Stimulated activated CD8-positive, alpha-beta memory T cell treated with anti-CD3 and anti-CD28 coated beads, Interleukin-2, amount 100 ng/mL, for 1 hour (primary cell): ENCODE measurements at places on chromosomes 5 and 9.

GRCh38 chr5:82855893-82856550, 221.2 kb downstream of the TMEM167A start:
- no peak for DNase-seq

- DNase-seq, result no peak
These were observed 3.1 kb upstream of the ENTPD8 start for GRCh38 chr9:137444106-137444790.

- DNase-seq, result peak; percentile 23
These were observed 19.6 kb upstream of the LIX1 start for GRCh38 chr5:97162045-97162444.

DNA sequence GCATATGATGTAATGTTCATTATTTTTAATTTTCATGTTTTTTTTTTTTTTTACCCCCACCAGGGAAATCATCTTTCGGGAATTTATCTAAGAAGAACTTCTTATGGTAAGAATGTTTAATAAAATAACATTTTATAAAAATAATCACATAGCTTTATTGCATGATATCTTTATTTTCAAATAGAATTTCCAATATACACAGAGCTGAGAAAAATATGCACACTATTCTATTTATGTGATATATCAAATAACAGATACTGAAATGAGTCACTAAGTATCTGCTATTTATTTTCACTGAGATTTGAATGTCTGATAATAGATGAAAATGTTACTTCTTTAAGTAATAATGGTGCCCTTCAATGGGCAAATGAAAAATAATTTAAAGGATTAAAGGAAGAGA, 1217.3 kb downstream of the MAT2B start:
- DNase-seq, result no peak

DNA sequence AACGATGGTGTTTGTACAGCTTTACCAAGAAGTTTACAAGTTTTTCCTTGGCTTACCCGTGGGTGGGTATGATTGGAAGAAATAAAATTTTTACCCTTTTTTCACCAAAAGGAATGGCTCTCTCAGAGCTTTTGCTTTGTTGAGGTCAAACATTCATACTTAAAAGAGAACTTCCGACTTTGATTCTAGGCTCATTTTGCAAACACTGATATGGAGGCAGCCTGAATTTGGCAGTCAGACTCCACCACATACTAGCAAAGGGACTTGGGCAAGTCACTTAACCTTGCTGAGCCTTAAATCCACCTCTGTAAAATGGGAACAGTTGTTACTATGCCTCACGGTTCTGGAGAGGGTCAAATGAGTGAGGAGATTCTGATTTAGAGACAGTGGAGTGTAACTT, 153.5 kb downstream of the PRKACG start:
- DNase-seq, result no peak

GRCh38 chr5:77015938-77016569, 14.2 kb upstream of the AGGF1 start:
- no peak for DNase-seq

DNA sequence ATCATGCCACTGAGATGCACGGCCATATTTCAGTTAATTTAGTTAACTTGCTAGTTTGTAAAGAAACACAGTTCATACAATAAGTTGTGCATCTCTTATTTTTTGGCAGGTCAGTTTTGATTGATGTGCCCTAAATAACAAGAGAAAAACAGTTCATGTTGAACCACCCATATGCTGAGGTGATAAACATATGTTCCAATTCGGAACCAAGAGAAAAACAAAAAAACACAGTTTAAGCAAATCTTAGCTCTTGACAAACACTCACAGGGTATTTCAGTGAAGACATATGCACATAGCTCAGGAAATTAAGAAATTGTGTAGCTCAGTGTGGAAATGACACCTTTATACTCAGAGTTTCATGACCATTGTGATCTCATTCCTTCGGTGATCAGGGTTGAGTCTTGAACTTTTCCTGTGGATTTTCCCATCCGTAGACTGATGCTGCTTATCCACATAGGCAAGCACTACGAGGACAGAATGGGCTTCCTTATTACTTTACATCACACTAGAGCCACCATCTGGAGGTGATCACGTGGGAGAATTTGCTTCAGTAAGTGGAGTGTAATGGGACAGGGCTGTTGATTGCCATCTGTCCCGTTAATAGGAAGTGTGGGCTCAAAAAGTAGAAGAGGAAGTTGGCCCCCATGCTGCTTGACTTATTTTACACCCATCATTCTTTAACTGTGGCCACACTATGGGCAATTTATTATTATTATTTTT, 773.0 kb downstream of the MTRR start:
- no peak for DNase-seq

DNA sequence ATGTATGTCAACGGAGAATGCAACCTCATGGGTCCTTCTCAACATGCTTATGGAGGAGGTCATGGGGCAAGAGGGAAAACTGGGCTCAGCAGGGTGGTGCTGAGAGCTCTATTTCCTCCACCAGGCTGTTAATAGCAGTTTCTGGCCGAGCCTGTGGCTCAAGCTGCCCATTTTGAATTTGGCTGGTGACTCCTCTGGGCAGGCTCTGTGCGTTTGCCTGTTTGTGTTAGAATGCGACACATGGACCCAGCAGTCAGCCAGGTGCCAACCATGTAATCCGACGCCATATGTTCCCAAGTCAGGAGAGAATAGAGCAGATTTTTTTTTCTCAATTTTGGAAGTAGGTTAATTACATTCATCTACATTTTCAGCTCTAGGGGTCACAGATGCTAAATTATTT, 387.7 kb upstream of the CLINT1 start:
- DNase-seq, result no peak

GRCh38 chr5:179821298-179822058, 773 bp downstream of the SQSTM1 start:
- peak; percentile 73 for DNase-seq

DNA sequence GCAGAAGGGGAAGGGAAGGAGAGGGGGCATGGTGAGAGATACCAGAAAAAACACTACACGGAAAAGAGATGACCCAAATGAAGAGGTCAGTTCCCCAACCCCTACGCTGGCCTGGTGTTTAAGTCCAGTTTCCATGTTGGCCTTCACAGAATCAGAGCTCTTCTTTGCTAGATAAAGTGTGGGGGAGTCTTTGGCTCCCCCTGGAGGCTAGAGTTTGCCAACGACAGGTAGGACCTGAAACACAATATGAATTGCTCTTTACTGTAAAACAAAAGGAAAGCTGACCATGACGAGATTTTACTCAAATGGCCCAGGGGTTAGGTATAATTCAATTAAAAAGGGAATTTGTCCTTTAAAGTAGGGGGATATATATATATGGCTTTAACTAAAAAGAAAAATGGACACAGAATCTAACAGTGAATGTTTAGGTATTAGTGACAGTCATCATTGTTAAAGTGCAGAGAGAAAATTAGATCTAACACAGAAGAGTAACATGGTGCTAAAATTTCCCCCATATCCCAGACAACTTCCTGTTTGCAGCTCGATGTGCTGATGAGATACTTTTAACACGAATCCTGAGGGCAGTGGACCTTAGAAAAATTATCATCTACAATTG, 92.0 kb downstream of the SV2C start:
- no peak for DNase-seq

DNA sequence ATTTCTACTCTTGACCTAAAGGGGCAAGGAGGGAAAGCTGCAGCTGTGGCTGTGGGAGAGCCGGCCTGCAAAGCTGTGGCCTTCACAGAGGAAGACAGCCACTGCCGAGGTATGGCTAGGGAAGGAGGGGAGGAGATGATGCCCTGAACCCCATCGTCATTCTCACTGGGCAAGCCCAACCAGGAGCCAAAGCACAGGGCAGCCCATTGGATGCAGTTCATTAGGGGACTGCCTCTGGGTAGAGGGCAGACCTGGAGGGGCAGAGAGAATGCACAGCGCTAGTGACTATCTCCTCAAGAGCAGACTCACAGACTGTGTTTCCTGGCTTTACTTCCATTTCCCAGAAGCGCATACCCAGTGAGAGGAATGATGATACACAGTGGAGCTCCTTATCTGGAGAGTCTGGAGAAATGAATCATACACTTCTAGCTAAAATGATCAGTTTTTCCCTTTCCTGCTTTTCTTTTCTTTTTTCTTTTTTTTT, 47.2 kb upstream of the TTC23L start:
- no peak for DNase-seq

GRCh38 chr5:56983593-56984361, 31.9 kb upstream of the MIER3 start:
- no peak for DNase-seq

DNA sequence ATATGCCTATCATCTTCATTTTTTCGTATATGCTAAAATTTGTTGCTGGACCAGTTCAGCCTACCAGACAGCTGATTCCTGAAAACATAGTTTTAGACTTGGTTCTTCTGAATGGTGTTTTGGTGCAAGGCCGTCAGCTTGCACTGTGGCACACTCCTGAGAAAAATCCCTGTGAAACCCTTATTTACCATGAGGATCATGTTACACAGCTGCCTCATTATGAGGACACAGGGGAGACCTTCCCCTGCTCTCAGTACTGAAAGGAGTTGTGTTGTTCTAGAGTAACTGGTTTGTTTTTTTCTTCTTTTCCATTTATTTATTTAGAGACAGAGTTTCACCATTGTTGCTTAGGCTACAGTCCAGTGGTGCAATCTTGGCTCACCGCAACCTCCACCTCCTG, 37.6 kb downstream of the MAST4 start:
- DNase-seq, result no peak

DNA sequence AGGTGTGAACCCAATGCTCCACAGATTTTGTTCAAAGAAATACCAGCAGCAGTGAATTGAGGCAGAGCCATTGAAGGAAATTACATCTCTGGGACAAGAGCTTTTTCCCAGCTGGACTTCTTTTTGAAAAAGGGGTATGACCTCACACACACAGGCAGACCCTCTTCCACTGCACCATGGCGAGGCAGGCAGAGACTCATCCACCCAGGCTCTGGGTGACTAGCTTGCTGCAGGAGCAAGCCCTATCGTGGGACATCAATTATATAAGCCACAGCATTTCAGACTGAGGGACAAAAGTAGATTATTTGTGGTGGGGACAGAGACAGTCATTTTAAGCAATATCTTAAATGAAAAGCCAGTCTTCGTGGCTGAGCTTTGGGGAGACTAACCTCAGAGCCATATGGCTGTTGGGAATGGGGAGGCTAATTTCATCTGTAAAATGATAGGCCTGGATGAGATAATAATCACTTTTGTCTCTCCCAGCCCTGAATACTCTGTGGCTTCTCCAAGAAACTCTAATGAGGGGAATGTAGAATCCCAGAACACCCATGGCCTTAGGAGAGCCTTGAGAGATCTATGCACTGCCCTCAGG, 113.1 kb upstream of the TNC start:
- no peak for DNase-seq

- DNase-seq, result no peak
These were observed 233.6 kb upstream of the EDIL3 start for GRCh38 chr5:84618262-84618661.

DNA sequence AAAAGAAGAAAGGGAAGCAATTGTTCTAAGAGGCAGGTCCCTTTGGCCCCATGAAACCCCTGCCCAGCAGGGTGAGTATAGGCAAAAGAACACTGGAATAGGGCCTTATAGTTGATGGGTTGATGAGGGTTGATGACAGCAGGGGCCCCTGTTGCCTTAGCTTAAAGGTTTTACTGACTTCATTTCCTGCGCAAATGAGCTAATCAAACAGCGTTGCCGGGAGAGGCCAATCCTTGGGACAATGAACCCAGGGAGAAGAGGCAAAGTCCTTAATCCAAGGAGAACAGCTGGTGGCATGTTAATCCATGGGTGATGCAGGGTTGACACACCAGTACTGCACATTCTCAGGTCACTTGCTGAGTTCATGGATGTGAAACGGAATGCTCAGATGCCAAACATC, 22.0 kb upstream of the EPB41L4B start:
- no peak for DNase-seq

DNA sequence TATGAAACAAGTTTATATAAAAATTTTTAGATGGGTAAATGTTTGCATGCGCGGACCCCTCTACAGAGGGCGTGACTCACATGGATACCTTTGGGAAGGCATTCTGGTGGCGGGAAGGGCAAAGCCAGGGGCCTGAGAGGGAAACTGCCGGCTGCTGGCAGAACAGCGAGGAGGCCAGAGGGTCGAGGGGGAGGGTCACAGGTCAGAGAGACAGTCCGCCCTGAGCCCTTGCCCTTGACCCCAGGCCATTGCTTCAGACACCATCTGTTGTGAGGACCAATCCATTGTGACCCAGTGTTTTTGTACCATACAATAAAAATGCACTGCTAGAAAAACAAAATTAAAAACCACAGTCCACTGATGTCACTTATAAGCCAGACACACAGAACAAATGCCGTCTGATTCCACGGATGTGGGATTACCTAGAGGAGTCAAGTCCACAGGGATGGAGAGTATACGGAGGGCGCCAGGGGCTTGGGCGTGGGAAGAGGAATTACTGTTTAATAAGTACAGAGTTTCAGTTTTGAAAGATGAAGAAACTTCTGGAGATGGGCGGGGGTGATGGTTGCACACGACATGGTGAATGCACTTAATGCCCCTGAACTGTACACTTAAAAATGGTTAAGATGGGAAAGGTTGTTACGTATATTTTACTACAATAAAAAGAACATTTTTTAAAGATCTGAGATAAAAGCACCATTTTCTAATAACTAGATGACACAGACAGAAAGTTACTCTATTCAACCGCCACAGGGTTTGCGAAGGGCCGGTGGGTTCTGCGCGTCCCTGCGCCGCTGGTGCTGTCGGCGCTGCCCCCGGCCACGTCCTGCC, 12.0 kb downstream of the BTNL9 start:
- no peak for DNase-seq

DNA sequence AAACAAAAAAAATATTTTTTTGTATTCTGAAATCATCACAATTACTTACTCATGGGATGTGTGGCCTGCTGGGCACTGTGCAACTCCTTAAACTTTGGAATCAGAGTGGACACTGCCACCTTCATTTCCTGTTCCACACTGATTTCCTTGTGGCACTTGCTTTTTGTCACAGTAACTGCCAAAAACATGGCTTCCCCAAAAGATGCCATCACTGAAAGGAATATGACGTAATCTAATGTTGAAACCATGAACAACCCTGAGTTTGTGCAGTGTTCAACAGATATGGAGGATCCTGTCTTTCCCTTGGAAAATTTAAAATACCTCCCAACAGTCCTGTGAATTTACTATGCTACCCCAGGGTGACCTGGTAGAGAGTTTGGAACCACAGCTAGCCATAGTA, 12.6 kb upstream of the IL12B start:
- no peak for DNase-seq

- DNase-seq, result no peak
These were observed 470.6 kb downstream of the TUSC1 start for GRCh38 chr9:25207402-25208195.

- no peak for DNase-seq
These were observed 15.8 kb upstream of the LCP2 start for GRCh38 chr5:170313344-170313743.

DNA sequence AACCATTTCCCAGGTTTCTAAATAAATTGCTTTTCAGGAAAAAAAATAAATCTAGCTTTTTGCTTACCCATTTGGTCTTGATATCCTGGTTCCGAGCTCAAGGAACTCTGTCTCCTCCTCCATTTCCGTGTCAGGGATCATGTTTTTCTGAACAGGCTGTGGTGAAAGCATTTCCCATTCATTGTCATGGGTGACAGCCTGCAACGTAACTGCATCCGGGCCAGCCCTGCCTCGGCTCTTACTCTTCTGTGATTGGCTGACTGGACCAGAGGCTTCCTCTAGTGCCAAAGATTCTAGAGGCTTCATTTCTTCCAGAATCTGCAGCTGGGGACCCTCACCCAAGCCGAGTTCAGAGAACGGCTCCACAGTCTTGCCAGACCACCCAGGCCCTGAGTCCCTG, 61.0 kb upstream of the PCA3 start:
- DNase-seq, result no peak
